D721Med (cell line): ENCODE measurements at places on chromosomes 4 and X.

GRCh38 chr4:157443537-157443936, 223.0 kb downstream of the GRIA2 start:
- DNase-seq = no peak

- peak; percentile 14 for DNase-seq
Observed at GRCh38 chrX:93673056-93673868, at the start of gene NAP1L3. Gene NAP1L3 (minus strand): TSS chrX:93673578. CDS start chrX:93673304, 274 bp downstream.

DNA sequence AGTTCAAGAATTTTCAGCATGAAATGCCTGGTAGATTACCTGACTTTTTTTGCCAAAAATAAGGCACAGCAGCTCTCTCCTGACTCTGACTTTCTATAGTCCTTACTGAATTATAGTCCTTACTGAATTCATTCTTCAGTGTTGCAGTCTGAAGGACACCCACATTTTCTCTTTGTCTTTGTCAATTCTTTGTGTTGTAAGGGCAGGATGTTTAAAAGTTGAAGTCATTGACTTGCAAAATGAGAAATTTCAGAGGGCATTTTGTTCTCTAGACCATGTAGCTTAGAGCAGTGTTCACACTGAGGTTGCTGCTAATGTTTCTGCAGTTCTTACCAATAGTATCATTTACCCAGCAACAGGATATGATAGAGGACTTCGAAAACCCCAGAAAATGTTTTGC, 168.0 kb downstream of the SOWAHB start:
- DNase-seq = no peak

DNA sequence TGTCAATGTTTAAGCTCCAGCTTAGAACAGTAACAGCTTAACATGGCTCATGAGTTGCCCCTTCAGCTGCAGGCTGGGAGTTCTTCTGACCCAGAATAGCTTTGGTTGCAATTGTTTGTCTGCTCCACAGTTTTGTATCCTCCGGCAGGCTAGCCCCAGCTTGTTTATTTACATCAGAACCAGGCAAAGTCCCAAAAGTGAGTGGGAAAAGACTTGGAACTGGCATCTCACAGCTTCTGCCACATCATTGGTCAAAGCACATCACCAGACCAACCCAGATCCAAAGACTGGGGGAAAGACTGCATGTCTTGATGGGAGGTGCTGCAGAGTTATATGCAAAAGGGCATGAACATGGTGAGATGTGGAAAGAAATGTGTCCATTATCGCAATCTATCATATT, 231.2 kb upstream of the CPEB2 start:
- no peak for DNase-seq

DNA sequence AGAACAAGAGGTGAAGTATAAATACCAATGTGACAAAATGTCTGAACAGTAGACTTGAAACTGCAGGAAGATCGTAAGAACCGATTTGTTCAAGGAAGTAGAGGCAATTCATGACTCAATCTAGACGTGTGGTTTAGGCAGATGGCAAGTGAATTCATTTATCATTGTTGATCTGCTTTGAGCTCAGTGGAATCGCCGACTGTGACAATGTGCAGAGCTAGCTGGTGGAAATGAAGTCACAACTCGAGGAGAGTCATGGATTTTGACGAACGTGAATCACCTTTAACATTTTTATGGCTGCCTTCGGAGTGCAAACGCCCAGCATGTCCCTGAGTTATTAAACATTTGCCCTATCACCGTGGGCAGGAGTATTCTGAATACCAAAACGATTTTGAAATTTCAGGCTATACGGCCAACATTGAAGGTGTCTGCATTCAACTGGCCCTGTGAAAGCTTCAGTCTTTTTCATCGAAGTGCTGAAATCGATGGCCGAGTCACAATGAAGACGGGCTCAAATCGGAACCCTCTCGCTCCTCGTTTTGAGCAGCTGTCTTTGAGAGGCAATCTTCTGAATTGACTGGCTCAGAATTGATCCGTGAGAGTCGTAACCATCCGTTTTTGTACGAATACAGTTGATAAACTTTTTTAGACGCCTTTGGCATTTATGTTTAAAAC, 689 bp upstream of the OGT start:
- no peak for DNase-seq

GRCh38 chr4:27790911-27791310, 930.3 kb downstream of the STIM2 start:
- no peak for DNase-seq

DNA sequence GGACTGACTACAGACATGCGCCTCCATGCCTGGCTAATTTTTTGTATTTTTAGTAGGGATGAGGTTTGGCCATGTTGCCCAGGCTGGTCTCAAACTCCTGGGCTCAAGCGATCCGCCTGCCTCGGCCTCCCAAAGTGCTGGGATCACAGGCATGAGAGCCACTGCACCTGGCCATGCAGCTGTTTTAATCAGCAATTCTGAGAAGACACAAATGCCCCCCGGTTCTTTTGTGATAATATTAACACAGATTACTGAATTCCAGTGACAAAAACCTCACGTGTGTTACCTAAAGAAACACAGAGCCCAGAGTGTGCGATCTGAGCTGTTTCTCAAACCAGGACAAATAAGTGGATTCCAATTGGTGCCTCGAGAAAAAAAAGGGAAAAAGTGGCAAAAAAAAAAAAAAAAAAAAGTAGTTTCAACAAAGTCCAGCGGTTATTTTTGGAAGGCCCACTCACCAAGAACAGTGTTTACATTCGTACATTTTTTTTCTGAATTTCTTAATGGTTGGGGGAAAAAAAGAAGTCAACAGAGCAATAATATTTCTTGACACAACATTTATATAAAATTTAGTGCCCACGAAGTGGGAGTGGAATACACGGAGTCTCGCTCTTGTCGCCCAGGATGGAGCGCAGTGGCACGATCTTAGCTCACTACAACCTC, 17.2 kb downstream of the DHRSX start:
- no peak for DNase-seq

DNA sequence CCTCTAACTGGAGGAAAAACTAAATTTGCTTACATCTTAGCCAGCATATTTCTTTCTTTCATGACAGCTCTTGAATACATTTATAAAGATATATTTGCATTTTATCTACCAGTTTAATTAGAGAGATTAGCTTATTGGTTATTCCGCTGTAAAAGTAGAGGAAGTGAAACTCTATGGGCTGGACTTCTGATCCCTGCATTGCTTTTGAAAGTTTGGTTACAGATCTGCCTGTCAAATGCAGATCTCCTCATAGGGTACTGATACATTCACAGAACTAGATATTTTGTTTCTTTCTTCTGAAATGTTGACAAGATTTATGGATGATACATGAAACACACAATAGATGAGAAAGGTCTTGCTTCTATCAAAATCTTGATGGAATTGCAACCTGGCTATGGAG, 581.4 kb upstream of the AADAT start:
- no peak for DNase-seq

DNA sequence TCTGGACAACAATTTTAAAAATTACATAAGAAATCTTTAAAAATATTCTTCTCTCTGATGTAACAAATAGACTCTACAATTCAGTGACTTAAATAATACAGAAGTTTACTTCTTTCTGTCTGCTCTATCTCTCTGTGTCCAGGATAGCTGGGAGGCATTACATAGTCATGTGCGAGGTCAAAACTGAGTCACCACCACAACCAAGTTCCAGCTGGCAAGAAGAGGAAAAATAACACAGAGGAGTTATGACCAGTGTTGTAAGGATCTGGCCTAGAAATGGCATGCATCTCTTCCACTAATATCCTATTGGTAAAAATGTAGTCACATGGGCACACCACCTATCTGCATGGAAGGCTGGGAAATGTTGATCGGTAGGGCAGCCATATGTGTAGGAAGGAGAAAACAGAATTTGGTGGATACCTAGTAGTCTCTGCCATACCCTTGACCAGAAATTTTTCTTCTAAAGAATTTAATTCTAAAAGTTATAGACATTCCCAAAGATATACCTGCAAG, 39.4 kb upstream of the WDFY3 start:
- no peak for DNase-seq

GRCh38 chr4:171920901-171921300, 107.7 kb downstream of the GALNTL6 start:
- no peak for DNase-seq

DNA sequence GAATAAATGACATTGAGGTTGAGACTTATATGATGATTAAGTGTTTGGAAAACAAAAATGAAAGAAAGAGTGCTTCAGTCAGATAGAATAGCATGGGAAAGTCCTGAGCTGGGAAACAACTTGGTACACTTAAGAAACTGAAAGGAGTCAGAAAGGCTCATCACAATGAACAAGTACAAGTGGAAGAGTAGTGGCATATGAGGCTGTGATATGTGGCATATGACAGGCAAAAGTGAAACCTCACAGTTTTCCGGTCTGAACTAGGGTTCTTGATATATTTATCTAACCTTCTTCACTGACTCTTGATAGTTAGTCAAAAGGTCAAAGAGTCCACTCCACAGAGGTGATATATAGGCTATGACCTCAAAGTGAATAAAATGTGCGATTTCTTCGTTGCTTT, 537.1 kb upstream of the CXorf51A start:
- DNase-seq = no peak

DNA sequence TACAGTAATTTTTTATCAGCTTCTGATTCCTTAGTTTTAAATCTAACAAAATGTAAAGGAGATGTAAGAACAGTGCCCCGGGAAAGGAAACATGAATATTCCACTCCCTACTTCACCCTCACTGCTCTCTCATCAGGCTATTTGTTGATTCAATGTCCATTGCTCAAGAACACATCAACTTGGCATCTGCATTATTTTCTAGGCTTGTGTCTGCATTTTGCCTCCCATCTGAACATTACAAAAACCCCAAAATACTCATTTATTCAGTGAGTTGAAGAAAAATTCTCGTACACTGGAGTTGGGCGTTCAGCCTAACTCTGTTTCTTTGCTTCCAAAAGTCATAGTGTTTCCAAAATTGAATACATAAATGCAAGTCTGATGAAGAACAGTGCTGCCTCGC, 25.6 kb downstream of the ARHGAP6 start:
- no peak for DNase-seq

DNA sequence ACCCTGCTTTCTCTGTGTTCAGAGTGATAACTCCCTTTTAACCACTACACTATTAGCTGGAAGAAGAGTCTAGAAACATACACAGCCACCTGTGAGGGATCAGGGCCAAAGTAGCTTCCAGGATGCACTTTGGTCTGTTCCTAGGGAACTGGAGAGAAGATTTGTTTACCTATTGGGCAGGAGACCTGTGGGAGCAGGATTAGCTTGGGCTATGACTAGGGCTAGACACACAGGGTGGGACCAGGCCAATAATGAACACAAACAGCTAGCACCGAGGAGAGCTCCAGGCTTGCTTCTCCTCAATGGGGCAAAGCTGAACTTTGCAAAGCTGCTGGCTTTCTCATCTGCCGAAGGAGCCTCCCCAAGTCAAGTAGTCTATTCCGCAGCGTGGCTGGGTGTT, 24.4 kb upstream of the MAP7D3 start:
- no peak for DNase-seq

DNA sequence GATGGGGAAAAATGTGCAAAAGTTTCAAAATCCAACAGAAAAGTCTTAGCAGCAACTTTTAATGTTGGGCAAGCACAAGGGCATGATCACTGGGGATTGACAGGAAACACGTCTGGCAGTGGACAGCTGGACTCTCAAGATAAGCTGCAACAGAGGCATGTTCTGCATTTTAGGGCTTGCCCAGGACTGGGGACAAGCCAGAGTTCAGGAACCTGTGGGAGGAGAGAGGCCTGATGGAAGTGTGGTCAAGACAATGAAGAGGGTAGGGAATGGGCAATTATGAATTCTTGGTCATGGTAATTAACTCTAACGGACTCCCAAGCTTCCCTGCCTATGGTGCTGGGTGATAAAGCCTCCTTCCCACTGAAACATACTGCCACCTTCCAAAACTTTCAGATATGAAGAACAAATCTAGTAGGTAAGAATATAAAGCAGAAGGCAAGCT, 48.4 kb downstream of the ANXA3 start:
- DNase-seq = no peak

DNA sequence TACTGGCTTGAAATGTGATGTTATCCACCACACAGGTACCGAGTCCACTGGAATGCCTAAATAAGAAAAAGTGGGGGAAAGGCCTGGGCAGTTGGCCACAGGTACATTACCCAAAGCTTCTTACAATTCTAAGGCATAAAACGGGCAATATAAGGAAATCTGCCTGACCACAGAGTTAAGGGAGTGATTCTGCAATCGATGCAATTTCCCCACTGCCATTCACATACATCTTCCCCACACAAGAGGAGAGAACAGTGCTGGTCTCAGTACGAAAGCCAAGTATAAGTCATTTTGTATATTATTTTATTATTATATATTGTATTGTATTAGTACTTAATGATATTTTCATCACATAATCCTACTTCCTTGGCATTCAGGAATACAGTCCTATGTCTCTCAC, 30.6 kb downstream of the RFC1 start:
- no peak for DNase-seq

DNA sequence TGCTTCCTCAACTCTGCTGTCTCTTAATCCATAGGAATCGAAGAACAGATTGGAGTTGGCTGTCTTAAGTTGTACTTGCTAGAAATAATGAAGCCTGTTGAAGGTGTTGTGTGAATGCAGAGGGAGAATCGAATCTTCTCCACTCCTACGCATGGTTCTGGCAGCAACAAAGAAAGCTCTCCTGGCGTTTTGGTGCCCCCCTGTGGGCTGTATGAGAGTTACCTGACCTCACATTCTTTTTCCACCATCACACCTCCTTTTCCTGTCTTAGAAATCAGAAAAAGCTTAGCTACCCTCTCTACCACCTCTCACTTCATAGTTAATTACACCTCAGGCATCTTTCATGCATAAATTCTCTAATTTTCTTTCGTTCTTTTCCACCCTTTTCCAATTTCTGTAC, 16.3 kb downstream of the KLF8 start:
- DNase-seq = no peak

DNA sequence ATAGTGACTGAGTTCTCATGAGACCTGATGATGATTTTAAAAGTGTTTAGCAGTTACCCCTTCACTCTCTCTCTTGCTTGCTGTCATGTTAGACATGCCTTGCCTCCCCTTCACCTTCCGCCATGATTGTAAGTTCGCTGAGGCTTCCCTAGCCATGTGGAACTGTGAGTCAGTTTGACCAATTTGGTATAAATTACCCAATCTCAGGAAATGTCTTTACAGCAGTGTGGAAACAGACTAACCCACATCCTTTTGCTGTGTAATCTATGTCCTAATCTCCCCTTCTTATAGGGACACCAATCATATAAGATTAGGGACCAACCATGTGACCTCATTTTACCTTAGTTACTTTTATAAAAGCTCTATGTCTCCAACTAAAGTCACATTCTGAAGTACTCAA, 677.8 kb downstream of the ADGRL3 start:
- no peak for DNase-seq

GRCh38 chr4:166622425-166622977, 611.8 kb downstream of the SPOCK3 start:
- DNase-seq = no peak

DNA sequence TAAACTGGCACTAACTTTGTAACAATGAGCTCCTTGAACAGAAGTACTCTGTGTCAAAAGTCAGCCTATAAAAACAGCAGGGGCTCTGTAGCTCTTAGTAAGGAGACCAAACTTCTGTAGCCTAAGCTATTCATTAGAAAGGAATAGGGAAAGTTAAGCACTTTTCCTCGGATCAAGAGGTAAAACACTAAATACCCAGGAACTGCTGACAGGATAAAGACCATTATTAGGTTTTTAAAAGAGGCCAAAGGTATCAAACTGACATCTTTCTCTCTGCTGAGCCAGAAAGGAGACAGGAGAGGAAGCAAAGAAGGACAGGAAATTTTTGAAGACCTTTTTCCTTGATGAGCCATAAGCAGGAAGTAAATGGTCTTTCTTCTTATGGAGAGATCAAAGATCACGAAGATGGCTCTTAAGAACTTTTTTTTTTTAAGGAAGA, 31.9 kb downstream of the ANAPC10 start:
- no peak for DNase-seq

- DNase-seq = no peak
Observed at GRCh38 chr4:46852800-46853199, 56.2 kb downstream of the COX7B2 start.
